Kidney epithelial cell (primary cell): ENCODE measurements at places on chromosomes 12 and 14.
A peak's percentile ranks its signal among the peaks of the same experiment; 100 is the strongest.

- no peak for DNase-seq
Measured at GRCh38 chr14:49893309-49894213, 679 bp downstream of the ARF6 start.

GRCh38 chr12:76158518-76159321 is 74.2 kb upstream of the NAP1L1 start:
- DNase-seq, result peak; percentile 34

DNA sequence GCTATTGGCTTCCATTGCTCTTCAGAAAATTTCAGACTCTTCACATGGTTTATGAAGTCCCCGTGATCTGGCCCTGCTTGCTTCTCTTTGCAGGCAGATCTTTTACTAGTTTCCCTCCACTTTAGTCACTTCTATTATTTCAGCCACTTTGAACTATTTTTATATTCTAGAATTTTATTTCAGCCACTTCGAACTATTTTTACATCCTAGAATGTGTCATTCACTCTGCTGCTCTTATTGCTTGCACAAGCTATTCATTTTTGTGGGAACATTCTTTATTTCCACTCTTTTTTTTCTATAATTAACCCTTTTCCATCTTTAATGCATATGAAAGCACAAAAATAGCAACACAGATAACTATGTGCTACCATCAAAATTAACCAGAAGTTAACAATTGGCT is 24.5 kb downstream of the TSHR start:
- DNase-seq, result no peak

DNA sequence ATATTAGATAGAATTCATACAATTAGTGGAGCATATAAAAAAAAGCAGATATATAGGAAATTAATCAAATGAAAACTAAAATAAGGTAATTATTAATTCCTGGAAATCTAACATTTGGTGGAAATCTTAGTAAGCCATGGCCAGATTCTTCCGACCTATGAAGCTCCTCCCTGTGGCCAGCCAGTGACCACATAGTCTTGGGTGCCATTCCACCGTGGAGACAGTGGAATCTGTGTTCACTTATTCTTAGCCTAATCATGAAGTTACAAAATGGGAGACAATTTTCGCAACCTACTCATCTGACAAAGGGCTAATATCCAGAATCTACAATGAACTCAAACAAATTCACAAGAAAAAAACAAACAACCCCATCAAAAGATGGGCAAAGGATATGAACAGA is 241.9 kb upstream of the FLRT2 start:
- no peak for DNase-seq

DNA sequence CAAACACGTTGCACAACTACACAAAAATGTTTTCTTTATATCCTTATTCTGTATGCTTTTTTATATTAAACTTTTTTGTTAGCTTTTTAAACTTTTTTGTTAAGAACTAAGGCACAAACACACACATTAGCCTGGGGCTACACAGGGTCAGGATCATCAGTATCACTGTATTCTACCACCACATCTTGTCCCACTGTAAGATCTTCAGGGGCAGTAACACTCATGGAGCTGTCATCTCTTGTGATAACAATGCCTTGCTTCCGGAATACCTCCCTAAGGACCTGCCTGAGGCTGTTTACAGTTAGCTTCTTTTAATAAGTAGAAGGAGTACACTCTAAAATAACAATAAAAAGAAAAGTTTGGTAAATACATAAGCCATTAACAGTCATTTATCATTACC is 42.2 kb downstream of the PLEKHA5 start:
- DNase-seq, result no peak

DNA sequence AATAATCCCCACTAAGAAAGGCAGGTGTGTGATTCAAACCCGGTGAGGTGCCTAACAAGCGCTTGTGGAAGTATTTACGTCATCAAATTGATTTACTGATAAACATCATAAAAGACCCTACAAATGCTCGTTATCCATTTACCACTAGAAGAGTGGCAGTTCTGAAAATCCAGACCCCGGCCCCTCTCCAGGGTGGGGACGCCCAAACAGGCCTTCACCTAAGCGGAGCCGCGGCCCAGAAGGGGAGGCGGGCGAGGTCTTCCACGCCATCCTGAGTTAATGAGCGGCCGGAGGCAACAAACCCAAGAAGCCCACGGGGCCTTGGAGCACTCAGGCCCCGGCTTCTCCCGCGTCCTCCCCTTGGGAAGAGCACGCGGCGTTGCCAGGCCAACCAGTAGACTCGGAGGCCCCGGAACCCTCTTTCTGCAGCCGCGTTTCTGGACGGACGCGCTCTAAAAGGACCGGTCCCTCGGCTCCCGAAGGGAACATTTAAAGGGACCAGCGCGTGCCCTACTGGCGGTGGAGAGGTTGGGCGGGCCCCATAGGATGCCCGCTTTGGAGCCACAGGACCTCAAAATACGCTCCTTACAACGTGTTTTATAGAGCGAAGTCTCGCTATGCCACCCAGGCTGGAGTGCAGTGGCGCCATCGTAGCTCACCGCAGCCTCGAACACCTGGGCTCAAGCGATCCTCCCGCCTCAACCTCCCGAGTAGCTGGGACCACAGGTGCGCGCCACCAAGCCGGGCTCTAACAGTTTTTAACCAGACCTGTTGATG is 3.5 kb downstream of the PTPN21 start:
- DNase-seq, result no peak

DNA sequence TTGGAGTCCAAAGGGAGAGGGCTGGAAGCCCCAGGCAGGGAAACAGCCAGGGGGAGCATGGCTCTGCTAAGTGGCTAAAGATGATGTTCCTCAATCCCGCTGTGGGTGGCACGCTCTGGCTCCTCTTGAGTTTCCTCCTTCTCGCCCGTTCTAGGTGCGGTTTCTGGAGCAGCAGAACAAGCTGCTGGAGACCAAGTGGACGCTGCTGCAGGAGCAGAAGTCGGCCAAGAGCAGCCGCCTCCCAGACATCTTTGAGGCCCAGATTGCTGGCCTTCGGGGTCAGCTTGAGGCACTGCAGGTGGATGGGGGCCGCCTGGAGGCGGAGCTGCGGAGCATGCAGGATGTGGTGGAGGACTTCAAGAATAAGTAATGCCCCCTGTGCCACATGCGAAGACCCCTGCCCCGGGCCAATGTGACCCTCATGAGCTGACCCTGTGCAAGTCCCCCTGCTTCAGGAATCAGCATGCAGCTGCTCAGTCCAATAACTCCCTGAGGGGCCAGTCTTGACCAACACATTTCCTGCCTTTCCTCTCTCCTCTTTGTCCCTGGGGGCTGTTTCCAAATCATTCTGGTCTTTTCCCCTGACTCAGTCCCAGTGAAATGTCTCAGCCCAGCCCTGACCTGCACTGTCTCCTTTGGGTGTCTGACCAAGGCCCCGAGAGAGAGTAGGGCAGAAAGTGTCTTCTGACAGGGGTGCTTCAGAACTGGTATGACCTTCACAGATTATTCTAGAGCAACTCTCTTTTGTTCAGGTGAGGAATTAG is 2.1 kb downstream of the KRT7 start:
- DNase-seq, result no peak

GRCh38 chr12:49838973-49839633 is 3.8 kb downstream of the BCDIN3D start:
- DNase-seq, result no peak

DNA sequence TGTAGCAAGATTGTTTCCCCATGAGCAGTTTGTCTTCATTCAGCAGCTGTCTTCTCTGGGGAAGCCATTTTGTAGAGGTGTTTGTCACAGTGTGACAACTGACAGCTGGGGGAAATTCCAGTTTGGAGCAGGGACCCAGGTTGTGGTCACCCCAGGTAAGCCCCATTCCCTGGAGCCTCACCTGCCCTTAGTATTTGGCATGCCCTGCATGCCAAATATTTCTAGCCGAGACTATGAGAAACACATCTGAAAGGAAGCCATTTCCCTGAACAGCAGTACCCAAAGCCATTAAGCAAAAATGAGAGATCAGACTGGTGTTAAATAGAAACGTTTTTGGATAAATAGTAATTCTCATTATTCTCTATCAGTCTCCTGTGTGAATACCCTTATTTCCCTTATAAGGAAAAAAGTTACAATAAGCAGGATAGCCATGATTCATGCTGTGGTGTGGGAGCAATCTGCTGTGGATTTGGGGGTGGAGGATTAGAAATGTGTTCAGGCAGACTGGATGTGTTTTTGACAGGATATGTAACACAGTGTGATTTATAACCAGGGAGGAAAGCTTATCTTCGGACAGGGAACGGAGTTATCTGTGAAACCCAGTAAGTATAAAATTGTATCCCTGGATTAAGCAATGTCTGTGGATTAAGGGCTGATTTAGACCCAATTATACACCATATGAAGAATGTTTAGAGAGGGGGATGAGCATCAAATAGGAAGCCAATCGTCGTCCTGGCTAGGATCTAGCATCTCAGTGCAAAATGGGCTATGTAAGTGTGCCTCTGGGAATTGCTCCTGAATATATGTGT is 68.9 kb downstream of the DAD1 start:
- DNase-seq, result peak; percentile 19

DNA sequence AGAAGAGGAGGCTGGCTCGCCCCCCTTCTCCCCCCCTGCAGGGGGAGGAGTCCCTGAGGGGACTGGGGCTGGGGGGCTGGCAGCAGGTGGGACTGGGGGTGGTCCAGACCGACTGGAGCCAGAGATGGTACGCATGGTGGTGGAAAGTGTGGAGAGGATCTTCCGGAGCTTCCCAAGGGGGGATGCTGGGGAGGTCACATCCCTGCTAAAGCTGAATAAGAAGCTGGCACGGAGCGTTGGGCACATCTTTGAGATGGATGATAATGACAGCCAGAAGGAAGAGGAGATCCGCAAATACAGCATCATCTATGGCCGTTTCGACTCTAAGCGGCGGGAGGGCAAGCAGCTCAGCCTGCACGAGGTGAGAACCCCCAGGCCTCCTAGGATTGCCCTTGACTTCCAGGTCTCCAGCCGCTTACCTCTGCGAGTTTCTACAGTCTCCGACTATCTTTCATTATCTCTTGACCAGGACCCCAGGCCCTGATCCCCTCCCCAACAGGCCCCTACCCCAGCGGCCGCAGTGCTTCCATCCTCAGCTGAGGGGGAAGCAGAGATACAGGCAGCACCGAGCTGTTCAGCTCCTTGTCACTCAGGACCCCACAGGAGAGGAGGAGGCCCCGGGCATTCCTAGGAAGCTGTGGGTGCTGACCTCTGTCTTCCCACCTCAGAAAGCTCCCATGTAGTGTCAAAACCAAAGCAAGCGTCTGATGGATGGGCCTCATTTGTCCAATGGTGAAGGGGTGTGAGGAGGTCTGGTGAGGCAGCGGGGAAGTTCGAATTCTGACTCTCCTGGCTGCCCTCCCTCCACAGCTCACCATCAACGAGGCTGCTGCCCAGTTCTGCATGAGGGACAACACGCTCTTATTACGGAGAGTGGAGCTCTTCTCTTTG is 3.0 kb downstream of the NAB2 start:
- DNase-seq, result no peak

GRCh38 chr12:32902287-32902997 is 5.9 kb upstream of the PKP2 start:
- DNase-seq, result no peak

DNA sequence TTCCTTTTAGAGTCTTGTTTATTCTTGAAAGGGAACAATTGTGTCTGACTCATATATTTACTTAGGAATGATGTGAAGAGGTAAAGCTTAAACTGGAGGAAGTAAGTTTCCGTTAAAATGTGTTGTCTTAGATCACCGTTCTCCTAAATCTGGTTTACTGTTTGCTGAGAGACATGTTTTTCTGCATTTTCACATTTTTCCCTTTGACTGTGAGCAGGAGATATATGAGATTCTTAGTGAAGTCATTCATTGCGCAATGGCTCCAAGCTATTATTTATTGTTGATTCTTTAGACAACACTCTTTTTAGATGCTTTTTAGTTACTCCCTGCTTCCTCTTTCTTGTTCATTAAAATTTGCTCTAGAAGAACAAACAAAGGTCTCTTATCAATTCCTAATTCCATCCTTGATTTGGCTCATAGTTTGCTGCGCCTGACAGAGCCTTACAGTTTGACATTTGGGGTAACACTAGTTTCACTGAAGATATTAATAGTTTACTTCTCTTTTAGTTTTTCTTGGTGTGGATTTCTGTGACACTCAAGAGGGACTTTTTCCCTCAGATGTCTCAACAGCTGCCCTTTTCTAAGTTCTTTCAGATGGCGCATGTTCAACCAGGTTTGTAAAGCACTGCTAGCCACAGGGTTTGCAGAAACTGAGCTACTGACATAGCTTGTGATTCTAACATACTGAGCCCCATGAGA is 11.4 kb downstream of the CLECL1 start:
- no peak for DNase-seq

DNA sequence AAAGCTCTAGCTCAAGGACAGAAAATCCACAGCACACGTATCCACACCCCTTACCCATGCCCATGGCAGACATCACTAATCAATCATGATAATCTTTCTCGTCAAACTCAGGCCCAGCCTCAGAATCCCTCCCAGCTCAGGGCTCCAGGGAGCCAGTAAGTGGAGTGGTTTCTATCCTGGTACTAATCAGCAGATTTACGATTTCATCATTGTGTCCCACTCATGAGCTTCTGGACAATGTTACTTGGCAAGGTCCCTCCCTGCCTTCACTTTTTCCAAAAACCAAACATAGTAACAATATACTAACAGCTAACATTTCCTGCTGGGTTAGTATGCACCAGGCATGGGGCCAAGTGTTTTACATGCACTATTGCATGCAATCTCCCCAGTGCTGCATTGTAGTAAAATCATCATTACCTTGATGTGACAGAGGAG is 45.8 kb upstream of the NCOR2 start:
- DNase-seq, result no peak

- DNase-seq, result no peak
Measured at GRCh38 chr12:89156340-89156739, 196.0 kb downstream of the DUSP6 start.
